Stimulated activated CD8-positive, alpha-beta memory T cell treated with anti-CD3 and anti-CD28 coated beads, Interleukin-4, amount 100 ng/mL, for 1 hour (primary cell): ENCODE measurements at places on chromosomes 11 and 22.

DNA sequence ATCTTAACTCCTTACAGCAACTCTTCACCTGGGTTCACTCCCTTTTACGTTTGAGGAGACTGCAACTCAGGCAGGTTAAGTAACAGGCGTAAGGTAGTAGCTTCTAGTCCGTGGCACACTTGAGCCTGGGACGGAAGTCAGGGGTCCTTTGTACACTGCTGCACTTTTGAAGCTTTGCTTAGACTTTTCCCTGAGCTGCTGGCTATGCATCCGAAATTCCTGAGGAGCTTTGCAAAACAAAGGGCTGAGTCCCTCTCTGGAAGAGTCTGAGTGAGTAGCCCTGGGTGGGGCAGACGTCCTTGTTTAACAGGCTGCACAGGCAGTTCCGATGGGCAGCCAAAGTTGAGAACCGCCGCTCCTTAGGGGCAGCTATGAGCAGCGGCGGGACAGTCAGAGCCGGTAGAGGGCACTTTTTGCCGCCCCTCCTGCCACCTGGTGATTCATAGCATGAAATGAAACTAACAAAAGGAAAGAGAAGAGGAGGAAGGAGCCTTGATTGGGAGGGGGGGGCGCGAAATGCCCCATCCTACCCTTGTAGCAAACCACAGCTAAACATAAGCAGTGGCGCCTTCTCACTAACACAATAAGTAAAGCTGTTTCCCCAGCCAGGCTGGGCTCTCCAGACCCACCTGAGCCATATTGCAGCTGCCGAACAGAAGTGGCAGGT lies 1.4 kb downstream of the TMEM109 start:
- DNase-seq, result peak; percentile 39

GRCh38 chr11:125111001-125111342 lies 454 bp downstream of the TMEM218 start:
- DNase-seq, result no peak

DNA sequence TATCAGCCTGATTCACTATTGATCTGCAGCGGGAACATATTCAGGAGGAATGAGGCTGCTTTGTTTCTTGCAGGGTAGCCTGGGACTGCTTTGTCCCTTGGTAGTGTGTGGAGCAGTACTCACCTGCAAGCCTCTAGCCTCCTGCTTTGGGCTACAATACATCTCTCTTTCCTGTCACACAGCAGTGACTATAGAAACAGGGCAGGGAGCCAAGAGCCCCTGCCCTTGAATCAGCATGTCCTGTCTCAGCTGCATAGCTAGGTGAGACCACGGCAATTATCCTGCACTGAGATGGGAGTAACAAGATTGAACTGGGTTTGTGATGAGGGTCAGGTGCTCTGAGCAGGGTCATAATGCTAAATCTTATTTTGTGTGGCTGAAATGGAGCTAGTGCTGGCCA lies 191.9 kb downstream of the NELL1 start:
- no peak for DNase-seq

GRCh38 chr11:122163053-122163819 lies 47.2 kb upstream of the BLID start:
- no peak for DNase-seq

- DNase-seq, result no peak
Measured at GRCh38 chr11:19951558-19952115, 208.6 kb downstream of the DBX1 start.

DNA sequence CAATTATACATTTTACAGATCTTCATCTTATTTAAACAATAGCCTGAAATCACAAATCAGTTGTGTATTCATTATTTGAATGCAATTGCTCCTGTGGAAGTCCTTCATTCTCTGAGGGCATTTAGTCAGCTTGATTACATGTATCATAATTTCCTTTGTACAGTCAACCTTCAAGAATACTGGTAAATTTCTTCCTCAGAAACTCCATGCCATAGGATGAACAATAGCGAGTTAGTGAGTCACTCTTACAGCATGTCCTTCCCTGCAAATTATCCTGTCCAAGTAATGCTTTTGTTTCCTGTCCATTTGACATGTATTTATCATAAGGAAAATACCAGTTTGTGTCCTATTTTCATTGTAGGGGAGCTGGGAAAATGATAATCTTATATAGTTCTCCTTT lies 3.8 kb downstream of the OR10S1 start:
- no peak for DNase-seq

- no peak for DNase-seq
Measured at GRCh38 chr11:119218141-119218878, 12.2 kb downstream of the CBL start.

DNA sequence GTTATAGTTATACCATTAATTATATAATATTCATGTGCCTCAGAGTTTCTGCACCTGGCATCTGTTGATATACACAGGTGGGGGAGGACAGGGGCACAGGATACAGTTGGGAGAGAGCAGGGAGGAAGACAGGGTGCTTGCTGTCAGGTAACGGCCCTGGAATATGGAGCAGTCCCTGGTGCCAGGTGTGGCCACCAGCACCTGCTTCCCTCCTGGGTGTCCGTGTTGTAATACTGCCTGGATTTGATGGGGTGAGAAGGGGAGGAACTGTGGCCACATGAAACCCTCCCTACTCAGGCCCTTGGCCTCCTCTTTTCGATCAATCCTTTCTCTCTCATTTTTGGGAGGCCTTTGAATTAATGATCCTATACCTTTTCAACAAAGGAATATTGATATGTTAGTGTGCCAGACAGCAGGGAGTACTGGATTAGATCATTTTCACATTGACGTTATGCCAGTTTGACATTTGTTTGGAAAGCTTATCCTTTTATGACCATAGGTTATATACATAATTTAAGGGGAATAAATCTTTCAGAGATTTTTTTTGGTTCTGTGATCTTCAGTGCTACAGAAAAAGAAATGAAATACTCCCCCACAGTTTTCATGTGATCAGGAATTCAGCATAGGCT lies 88.6 kb downstream of the TEAD1 start:
- DNase-seq, result no peak

DNA sequence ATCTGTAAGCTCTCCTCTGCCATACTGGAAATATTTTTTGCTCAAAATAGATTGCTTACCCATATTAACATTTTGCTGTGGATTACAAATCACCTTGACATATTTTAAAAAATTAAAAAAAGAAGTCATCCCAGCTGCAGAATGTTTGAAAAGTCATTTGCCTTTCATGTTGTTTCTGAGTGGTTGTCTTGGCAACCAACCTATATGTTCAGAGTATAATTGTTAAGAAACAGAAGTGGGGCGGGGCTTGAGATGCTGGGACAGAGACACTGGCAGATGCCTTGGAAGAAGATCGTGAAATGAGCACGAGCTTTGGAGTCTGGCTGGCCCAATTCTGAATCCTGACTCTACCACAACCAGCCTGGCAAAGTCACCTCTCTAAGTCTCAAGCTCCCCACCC lies 348.2 kb downstream of the LARGE1 start:
- no peak for DNase-seq

GRCh38 chr11:112829971-112830654 lies 131.1 kb upstream of the NCAM1 start:
- DNase-seq, result no peak

DNA sequence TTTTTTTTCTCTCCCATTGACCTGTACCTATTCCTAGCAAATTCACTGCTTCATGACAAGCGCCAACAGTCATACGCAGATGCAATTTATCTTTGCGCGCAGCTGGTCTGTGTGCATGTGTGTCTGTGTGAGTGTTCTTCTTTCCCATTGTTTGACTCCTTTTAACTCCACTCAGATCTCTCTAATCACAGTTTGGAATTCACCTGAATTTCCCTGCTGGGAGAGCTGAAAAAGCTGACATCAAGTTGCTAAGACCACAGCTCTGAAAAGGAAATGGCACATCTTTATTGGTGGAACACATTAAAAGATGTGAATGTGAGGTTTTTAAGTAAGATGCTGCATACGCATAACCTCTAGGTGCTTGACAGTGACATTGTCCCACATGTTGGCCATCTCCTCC lies 187.4 kb upstream of the MTMR2 start:
- no peak for DNase-seq

GRCh38 chr11:2690596-2691354 lies 9.0 kb downstream of the KCNQ1OT1 start:
- DNase-seq, result no peak

GRCh38 chr11:131533149-131533548 lies 162.7 kb downstream of the NTM start:
- DNase-seq, result no peak

GRCh38 chr11:70732881-70733196 lies 334.5 kb downstream of the CTTN start:
- DNase-seq, result no peak

- no peak for DNase-seq
Measured at GRCh38 chr11:20134991-20135736, 25.1 kb downstream of the DBX1 start.

GRCh38 chr22:32323513-32324164 lies 34.0 kb upstream of the RFPL3 start:
- no peak for DNase-seq

GRCh38 chr11:96207459-96208449 lies 135.2 kb downstream of the MAML2 start:
- no peak for DNase-seq

DNA sequence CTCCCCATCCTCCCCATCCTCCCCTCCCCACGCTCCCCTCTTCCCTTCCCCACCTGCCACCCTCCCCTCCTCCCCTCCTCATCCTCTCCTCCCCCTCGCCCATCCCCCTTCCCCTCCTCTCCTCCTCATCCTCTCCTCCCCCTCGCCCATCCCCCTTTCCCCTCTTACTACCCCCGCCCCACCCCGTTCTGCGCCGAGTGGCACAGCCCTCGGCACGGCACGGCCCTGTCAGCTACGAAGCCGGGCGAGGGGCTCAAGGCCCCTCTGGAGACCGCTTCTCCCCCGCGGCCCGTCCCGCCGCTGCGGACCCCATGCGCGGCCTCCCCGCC lies 449.9 kb downstream of the OPCML start:
- DNase-seq, result no peak

DNA sequence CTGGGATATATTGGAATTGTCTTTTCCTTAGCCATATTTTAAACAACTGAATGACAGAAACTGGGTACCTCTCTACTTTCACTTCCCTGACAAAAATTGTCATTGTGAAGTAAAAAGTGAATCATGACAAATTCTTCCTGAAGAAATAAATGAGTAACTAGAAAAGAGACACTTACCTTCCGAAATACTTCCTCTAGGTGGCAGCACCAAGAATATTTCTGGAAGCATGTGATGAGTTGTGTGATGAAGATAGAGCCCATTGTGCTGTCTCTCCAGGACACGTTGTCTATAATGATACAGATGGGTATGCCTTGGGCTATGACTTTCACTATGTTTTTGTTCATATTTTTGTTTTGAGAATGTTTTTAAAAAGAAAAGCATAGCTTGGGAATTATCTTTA lies 21.5 kb downstream of the CASP4 start:
- no peak for DNase-seq

DNA sequence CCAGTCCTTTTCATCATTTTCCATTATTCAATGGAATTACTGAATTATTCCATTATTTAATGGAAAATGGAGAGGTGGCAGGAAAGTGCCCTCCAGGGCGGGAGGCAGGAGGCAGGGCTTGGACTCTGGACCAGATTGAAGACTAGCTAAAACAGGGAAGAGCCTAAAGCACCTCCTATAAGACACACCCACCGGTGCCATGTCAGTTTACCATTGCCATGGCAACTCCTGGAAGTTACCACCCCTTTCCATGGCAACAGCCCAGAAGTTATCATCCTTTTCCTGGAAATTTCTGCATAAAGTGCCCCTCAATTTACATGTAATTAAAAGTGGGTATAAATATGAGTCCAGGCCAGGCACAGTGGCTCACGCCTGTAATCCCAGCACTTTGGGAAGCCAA lies 443.7 kb downstream of the TBC1D22A start:
- no peak for DNase-seq

DNA sequence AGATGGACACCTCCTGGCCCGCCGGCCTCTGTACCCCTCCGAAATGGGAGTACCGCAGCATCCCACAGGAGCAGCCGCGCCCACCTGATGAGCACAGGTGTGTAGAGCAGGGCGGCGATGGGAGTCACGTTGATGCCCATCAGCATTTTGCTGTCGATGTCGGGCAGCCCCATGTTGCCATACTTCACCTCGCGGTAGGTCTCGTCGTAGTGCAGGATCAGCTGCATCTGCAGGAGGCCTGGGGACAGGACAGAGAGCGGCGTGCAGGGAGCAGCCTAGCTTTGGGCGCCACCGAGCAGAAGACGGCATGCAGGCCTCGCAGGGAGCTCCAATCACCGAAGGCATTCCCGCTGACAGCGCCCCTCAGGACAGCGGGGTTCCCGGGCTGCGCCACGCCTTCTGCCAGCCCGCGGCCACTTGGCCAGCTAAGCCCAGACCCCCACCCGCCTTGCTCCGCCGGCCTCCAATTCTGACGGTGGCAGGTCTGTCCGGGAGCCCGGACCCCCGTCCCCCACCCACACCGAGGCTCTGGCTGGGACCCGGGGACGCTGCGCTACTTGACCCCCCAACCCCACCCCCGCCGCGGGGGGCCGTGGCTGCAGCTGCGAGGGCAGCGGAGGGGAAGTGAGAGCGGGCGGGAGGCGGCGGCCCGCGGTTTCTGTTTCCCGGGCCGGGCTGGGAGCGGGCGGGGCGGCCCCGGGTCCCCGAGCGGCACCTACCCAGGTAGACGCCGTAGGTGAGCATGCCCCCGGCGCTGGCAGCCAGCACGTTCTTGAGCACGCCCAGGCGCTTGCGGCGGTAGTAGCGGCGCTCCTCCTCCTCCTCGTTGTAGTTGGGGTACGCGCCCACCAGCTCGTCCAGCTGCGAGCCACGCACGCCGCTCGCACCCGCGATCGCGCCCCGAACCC lies 705 bp downstream of the UNC93B1 start:
- peak; percentile 23 for DNase-seq

DNA sequence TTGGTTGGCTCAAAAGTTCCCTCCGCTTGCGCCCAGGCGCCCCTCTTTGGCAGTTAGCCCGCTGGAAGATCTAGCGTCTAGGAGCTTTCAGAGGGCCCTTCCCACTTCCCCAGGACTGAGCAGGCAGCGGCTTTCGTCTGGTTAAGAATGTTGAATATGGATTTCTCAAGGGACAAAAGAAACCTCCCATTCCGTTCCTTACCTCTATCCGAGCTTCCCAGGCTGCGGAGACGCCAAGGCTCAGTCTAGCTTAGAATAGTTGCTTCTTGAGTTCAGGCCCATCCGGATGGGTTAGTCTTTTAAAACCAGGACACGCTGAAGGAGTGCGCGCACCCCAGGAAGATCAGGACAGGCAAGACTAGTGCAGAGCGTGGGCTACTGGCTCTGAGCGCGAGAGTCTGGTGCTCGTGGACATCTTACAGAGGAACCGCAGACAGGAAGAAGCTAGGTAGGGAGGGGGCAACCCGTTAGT lies 1.6 kb downstream of the NELL1 start:
- DNase-seq, result no peak

- DNase-seq, result no peak
Measured at GRCh38 chr11:67410369-67410831, 5.1 kb upstream of the CARNS1 start.

DNA sequence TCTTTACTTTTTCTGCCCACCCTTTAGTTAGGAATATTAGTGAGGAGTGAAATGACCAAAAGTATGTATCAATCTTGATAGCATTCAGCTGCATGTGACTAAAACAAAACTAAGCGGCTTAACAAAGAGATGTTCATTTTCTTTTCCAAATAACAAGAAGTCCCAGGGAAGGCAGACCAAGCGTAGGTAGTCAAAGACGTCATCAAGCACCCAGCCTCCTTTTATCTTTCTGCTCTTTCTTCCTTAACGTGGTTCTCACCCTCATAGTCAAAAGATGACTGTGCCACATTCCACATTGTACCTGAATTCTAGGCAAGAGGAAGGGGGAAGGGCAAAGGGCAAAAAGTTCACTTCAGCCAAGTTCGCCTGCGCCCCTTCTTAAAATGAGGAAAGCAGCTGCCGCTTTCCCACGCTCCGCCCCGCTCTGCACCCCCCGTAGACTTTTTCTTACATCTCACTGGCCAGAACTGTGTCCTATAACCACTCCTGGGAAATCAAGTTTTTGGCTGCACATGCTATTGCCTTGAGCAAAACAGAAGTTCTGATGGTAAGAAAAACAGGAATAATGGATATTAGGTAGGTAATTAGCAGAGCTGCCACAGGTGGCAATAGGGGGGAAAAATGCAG lies 14.6 kb upstream of the PGM2L1 start:
- DNase-seq, result no peak
